ENCODE measurements at places on chromosomes 5 and 9.
A peak's percentile ranks its signal among the peaks of the same experiment; 100 is the strongest.

GRCh38 chr5:137572042-137572695 is 73.0 kb upstream of the SPOCK1 start:
- no peak for DNase-seq

GRCh38 chr9:94785215-94786169 is 59.0 kb downstream of the AOPEP start:
- no peak for DNase-seq

GRCh38 chr5:137113161-137113560 is 386.0 kb downstream of the SPOCK1 start:
- no peak for DNase-seq

- no peak for DNase-seq
These were observed 118.4 kb upstream of the MAP3K1 start for GRCh38 chr5:56696900-56697299.

- no peak for DNase-seq
These were observed 244.4 kb downstream of the FSTL4 start for GRCh38 chr5:133367984-133368383.

DNA sequence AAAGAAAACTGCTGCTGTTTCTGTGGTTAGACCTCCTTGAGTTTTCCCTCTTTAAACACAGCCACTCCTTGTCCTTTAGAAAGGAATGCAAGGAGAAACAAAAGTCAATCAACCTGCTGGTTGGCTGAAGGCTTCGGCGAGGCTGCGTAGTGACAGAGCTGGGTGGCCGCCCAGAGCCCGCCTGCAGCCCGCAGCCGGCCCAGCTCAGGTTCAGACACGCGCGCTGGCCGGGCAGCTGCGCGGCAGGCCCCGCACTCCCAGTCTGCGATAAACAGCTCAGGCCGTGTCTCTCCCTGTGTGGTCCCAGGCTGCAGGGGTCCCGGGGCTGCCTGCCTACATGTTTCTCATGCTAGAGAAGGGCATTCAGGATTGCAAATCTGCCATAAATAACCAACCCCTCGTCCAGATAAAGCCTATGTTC is 115.4 kb downstream of the HSD17B3 start:
- no peak for DNase-seq

DNA sequence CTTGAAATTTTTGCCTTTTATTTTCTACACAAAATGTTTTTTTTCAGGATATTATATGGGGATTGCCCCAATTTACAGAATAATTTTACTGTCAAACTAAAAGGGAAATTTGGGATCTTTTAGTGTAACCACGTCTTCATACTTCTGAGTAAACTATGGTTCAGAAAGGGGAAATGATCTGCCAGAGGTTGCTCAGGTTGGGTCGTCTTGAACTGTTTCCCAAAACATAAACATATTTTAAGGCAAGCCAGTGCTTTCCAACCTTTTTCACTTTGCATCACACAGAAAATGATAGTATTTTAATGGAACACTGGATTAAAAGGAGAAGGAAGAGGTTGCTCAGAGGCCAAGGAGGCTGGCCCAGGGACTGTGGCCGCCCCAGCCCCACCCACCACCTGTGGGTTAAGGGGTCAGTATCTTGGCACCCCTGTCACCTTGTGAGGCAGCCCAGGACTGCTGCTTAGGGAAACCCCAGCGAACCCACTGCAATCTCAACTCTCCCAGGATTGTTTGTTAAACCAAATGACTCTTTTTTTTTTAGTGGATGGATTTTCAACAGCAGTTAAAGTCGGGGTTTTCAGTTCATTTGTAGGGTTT is 142.7 kb upstream of the DHFR start:
- DNase-seq = no peak

- no peak for DNase-seq
These were observed 51.6 kb downstream of the PDCD1LG2 start for GRCh38 chr9:5561828-5562488.

- no peak for DNase-seq
These were observed 201.3 kb downstream of the CDK5RAP2 start for GRCh38 chr9:120378680-120379079.

GRCh38 chr9:91562416-91562815 is 138.8 kb upstream of the NFIL3 start:
- DNase-seq = no peak

DNA sequence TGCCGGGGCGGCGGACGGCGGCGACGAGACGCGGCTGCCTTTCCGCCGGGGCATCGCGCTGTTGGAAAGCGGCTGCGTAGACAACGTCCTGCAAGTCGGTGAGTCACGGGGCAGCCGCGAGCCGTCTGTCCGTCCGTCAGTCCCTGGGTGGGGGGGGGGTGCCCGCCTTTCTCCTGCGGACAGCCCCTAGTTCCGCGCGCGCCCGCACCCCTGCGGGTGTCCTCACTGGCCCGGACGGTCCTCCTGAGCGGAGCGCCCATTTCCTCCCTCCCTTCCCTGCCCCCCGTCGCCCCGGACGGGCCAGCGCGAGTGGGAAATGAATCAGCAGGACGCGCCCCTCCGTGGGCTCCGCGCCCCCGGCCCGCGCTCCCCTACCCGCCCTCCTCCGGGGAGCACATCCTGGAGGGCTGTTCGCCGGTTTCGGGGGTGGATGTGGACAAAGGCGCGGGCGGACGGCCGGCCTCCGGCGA is 828 bp downstream of the ZSWIM6 start:
- peak; percentile 72 for DNase-seq

DNA sequence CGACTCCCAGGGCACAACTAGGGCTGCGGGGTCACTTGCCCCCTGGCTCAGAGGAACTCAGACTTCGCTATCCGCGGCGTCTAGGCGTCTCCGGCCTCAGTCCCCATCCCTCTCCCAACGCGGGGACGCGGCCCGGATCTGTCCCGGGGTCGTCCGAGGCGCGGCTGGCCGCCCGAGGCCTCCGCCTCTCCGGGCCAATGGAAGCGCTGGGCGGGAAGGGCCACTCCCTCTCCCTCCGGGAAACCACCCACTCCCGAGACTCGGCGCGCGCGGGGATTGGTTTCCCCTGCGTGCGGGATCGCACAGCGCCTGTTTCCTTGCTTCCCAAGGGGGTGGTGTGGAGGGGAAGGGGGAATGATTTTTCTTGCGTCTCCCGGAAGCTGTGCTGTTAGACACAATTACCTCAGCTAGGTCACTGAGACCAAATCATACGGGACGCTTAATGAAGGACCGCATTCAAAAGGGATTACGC is 38.3 kb downstream of the NR2F1 start:
- peak; percentile 85 for DNase-seq

- DNase-seq = no peak
These were observed 68.6 kb upstream of the TBCA start for GRCh38 chr5:77844623-77845323.

- DNase-seq = peak; percentile 47
These were observed 960 bp downstream of the NR2F1 start for GRCh38 chr5:93583768-93584595.

DNA sequence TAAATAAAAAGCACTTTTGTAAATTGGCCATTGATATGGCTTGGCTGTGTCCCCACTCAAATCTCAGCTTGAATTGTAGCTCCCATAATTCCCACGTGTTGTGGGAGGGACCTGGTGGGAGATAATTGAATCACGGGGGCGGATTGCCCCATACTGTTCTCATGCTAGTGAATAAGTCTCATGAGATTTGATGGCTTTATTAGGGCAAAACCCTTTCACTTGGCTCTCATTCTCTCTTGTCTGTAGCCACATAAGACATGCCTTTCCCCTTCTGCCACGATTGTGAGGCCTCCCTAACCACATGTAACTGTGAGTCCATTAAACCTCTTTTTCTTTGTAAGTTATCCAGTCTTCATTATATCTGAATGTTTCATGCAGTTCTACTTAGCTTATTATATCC is 153.2 kb downstream of the TARS1 start:
- no peak for DNase-seq

DNA sequence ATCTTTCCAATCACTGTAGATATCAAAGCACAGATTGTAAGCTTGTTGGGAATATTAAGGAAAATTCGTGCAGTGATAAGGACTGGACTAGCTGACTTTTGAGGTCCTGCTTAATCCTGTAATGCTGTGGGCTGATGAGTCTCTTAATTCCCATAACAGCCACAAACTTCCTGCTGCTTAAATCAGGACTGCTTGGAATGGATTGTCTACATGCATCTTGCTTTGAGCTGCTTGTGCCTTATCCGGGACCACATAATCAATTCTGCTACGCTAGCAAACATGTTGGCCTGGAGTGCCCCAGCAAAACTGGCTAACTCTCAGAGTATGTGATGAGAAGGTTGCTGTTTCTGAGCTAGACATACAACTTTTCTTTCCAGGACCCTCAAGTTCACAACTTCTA is 79.6 kb downstream of the SNCAIP start:
- no peak for DNase-seq

DNA sequence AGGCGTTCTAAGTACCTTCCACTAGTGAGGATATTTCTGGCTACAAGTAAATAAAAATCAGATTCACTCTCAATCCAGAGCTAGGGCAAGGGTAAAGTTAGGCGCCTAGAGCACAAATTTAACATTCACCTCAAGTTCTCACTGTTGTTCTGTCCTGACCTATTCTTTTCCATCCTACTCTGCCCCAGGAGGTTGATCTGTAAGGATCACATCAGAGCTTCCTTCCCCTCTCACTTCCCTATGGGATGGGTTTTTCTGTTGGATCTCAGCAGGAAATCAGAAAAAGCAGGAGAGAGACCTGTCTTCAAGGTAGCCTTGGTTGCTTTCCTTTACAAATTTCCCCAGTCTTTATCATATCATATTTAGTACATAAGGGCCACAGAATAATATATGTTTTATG is 316.7 kb downstream of the GABRG2 start:
- no peak for DNase-seq

GRCh38 chr9:5025416-5025815 is 40.3 kb downstream of the JAK2 start:
- DNase-seq = no peak

DNA sequence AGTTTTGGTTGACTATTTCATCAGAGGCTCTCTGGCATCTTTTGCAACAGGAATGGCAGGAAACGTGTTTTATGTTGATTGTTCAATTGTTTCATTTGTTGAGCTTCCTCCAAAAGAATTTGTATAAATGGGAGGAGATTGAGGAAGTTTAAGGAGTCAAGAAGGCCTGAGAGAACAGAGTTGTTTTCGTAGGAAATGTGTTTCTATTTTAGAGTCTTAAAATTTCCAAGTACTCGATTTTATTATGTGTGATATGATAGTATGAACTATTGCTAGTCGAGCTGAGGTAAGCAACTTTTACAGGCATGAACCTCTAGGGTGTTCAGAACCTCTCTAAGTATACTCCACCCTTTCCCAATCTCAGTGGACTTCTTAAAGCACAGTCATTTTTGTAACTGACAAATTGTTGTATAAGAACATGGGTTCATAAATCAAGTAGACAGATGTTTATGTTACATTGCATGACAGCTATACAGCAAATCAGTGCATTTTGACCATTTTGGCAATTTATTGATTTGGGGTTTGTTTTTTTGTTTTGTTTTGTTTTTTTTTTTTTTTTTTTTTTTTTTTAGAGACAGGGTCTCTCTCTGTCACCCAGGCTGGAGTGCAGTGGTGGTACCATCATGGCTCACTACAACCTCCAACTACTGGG is 47.4 kb downstream of the POLK start:
- no peak for DNase-seq

GRCh38 chr5:122738088-122738487 is 36.8 kb upstream of the SNX2 start:
- DNase-seq = no peak

DNA sequence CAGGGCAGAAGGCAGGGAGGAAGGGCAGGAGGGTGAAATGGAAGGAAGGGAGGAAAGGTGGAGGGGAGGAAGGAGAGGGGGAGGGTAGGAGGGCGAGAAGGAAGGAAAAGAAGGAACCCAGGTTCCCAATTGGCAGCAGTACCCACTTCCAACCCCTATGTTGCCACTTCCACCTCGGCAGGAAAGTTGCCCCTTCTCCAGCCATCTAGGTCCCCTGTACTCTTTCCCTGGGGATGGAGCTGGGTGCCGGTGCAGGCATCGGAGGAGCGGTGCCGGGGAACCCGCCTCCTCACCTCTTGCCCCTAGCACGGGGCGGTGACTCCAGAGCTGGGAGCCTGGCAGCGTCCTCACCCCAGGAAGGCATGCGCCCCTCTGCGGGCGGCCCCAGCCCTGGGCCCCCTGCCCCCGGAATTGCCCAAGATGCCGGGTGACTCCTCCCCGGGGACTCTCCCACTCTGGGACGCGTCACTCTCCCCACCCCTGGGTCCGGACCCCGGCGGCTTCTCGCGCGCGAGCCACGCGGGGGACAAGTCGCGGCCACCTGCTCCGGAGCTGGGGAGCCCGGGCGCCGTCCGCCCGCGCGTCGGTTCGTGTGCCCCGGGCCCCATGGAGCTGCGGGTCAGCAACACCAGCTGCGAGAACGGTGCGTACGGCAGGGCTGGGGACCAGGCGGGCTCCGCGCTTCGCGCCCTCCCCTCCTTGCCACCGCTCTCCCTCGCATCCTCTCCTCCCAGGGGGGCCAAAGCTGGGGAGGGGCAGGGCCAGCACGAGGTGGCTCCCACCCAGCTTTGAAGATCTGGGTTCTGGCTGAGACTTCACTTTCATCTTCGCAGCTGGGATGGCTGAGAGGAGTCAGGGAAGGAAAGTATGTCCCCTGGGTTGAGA is at the start of gene NIPAL4:
NIPAL4 (plus strand) TSS at position 499 of the 885 bp plus-strand sequence; CDS start at position 607, 108 bp downstream.
- DNase-seq = peak; percentile 14

- DNase-seq = no peak
These were observed 64.5 kb downstream of the PAM start for GRCh38 chr5:102819634-102820033.

GRCh38 chr5:125153231-125153630 is 406.8 kb upstream of the ZNF608 start:
- DNase-seq = no peak

DNA sequence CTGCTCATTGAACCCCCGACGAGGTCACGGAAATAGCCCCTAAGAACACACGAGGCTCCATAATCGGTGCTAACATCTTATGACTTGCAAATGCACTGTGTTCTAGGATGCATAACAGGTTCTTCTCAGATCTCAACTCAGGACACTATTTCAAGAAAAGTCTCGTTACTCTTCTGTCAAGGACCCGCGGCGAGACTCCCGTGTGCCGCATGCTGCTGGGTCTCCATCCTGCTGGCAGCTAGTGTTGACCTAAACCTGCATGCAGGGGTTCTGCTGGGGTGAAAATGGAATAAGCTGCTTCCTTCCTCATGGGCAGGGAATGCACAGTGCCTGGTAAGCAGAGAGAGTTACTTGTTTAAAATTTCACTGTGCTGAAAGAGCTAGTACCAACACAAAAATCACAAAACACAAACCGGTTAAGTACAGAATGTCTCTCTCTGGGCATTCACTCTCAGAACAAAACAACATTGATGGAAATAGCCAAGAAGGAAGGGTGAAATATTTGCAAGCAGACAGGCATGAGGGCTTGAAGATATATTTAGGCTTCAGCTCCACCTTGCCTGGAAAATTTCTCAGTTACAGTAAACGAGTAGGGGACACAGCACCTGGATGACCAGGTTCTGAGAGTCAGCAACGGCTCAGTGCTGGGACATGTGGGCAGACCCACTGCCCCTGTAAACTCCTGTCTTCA is 416.5 kb downstream of the GADD45G start:
- DNase-seq = no peak

DNA sequence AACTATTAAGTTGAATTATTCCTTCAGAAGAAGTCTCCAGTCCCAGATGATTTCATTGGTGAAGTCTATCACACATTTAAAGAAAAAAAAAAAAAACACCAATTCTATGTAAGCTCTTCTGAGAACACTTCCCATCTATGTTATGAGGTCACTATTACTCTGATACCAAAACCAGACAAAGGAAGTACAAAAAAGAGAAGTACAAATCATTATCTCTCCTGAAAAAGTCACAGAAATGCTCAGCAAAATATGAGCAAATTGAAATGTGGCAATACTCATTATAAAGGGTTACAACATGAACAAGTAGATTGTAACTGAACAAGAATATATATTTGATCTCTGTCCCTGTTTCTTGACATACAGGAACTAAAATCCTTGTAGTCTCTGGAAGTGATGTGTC is 280.4 kb downstream of the TLE1 start:
- DNase-seq = no peak

GRCh38 chr9:98874721-98875255 is 67.3 kb downstream of the GALNT12 start:
- no peak for DNase-seq

Data from anterior cingulate cortex (tissue), 58 donors.